ENCODE measurements at places on chromosomes 5 and 9.

- peak; percentile 70 for DNase-seq
These were observed 165.0 kb downstream of the FBXL17 start for GRCh38 chr5:108216890-108217289.

DNA sequence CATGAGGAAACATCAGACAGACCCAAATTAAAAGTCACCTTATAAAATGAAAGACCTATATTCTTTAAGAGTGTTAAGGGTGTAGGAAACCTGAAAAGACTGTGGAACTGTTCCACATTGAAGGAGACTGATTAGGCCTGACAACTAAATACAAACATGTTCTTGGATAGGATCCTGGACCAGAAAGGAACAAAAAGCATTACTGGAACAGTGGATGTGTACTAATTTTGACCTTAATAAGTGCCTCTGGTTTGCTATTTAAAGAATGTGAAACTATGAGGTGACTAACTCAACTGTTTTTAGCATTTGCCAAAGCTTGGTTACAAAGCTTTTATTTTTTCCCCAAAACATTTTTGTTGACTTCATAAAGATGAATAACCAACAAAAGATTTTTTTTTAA is 340.6 kb downstream of the CAAP1 start:
- DNase-seq, result no peak

DNA sequence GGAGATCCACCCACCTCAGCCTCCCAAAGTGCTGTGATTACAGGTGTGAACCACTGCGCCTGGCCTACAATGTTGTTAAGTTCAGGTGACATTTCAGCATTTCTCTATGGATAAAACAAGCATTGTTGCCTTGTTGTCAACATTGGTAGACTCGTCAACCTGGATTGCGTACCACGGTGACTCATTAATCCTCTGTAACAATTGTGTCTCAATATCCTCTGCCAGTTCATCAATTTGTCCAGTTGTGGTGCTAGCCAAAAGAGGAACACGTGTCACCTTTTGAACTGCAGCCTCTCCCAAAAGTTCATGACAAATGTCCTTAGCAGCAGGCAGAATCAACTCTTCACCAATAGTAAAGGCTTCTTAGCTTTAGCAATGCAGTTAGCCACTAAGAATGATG is 46.3 kb upstream of the LARP1 start:
- peak; percentile 47 for DNase-seq

DNA sequence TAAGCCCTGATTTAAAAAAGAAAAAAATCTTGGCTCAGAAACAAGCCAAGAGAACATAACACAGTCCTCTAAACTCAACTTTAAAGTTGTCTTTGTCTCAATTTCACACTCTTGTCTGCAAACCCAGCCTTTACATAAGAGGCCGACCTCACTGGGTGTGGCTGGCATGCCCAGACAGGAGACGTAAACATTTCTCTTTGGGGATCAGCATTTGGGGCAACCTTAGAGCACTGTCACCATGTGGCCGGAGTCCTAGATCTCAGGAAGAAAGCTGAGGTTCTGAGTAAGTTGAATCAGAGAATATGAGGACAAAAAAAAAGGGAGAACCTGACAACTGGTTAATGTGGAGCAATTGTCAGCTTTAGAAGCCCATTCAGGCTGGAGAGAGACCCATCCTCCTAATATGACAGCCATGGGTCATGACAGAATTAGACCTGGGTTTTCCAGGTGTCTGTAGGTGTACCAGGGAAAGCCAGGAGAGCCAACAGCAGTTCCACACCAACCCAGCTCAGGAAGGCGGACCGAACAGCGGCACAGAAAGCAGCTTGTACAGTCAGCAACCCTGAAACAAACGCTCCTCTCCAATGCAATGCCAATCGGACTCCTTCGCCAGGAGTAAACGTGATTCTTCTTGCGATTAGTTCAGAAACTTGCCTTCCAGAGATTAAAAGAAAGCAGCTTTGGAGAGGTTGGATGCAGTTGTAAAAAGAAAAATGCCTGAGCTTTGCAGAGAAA is 97.9 kb upstream of the MAP3K1 start:
- DNase-seq, result no peak

DNA sequence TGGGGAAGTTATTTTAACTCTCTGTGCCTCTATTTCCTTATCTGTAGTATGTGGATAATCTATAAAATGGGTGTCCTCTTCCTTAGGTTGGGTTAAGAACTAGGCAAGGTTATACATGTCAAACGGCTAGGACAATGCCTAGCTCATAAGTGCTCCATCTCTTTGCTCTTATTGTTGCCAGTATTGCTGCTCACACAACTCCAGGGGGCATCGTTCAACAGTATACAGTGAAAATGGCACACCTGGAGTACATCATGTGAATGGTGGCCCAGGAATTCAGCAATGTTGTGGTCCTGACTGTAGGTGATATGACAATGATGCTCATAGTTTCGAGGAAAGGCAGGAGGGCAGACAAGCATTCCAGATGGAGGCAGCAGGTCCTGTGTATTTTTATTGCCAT is 30.1 kb downstream of the SLIT3 start:
- no peak for DNase-seq

DNA sequence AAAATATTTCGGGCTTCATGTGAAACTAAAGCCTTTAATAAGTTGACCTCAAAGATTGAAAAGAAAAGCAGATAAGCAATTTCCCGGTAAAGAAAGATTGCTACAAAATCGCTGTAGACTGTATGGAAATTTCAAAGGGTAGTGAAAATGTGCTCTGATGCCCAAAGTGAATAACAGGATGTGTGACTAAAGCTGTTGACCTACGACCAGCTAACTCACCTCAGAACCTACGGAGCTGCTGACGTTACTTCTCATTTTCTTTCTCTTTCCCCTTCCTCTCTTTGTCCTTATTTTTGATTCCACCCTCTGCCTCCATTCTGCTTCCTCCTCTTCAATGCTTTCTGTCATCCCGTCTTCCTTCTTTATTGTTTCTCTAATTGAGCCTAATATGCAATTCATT is 103.2 kb downstream of the PDE4D start:
- peak; percentile 47 for DNase-seq

GRCh38 chr9:21931428-21931827 is 62.8 kb downstream of the CDKN2A start:
- no peak for DNase-seq

DNA sequence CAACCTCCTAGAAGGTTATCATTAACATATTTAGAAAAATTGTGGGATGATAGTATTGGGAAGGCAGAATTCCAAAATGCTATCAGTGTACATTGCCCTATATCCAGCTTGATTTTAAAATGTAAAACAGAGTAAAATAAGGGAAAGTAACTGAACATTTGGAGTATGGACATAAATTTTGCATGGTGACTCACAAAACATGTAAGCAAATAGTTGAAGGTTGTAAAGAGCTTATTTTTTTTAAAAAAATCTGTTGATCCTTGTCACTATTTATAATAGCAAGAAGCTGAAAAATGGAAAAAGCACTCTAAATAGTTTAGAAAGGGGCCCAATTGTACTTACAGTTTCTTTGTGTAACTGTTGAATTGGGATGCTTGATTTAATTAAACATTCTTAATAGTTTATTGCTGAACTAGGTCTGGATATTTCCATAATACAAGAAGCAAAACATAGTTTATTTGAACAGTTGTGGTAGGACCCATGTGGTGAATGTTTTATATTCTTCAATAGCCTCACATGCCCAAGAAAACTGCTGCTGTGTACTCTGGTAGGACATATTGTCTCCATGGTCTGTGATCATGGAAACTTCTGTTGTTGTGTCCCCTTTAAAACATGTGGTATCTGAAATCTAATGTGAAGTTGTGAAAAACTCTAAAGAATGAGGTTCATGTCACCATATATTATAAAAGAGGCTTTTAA is 82.4 kb downstream of the NNT start:
- no peak for DNase-seq

DNA sequence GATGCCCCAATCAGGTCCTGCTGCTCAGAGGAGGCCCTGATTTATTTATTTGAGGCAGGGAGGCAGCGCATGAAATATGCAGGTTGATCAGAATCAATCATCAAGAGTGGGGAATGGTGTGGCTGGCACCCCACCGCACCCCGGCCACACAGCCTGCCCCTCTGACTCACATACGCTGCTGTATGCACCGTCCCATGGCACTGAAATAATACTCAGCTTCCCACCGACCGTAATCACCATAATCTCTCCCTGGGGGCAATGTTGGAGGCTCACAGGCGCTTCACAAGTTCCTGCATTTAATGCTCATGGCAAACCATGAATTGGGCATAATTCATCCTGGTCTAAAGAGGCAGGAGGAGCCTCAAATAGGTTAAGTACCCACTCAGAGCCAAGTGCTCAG is 141.2 kb upstream of the TBC1D2 start:
- no peak for DNase-seq

- DNase-seq, result peak; percentile 58
These were observed 96.3 kb downstream of the CDH18 start for GRCh38 chr5:19891658-19892057.

DNA sequence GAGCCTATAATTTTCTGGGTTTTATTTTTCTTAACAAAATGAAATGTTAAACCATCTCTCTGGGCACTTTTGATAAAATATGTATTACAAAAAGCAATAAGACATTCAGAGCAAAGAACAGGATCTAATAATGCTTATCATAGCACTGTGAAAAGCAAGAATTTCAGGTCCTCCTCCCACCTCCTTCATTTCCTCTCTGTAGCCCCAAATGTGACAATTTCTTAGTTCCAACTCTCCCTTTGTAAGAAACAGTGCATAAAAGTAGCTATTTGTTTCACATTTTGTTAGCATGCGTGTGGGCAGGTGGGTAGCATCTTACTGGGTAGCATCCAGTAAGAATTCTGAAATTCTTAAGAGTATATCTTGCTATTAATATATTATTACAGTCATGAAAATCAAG is 130.9 kb upstream of the RASA1 start:
- no peak for DNase-seq

DNA sequence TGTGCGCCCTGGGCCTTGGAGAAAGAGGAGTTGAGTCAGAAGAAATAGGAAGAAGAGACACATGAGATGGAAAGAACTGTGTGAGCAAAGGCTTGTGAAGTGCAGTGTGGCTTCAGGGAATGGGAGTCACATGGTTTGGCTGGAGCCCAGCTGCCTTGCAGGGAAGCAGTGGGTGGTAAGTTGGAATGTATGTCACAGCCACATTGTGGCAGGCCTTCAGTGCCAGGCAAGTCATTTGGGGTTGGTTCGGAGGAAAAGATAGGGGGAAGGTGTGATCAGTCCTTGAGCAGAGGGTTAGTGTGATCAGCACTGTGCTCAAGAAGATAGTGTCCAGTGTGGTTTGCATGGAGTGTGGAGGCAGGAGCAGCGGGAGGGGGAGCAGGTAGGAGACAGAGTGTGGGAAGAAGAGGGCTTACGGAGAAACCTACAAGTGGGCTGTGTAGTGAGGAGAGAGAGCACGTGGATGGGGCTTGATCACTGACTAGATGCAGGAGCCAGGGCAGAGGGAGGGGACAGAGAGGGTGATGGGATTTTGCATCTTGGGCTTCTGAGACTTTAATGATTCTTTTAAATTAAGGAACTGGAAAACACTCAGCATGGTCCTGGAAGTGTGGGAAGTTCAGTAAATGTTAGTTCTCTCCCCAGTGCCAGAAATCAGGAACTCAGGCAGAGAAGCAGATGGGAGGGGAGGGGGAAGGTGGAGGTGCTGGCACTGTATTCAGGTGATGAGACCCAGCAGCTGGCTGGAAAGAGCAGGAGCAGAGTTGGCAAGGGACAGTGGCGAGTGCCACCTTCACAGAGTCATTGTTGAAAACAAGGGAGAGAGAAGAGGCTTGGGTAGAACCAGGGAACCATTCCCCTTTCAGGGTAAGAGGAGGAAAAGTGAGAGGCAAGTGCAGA is 46.6 kb downstream of the ARHGAP26 start:
- peak; percentile 20 for DNase-seq

GRCh38 chr5:135993335-135993879 is 35.4 kb upstream of the TGFBI start:
- DNase-seq, result peak; percentile 26

DNA sequence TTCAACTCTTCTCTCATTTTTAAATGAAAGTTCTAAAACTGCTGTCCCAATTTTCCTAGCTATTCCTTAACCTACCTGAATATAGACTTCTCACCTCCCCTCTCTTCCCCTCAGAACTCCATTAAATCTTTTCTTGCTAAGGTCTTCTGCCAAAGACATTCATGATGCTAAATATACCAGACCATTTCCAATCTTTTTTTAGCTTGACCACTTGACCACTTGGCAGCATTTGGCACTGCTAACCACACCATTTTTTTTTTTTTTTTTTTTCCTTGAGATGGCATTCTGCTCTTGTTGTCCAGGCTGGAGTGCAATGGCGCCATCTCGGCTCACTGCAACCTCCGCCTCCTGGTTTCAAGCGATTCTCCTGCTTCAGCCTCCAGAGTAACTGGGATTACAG is 3.6 kb upstream of the ZNF131 start:
- no peak for DNase-seq

DNA sequence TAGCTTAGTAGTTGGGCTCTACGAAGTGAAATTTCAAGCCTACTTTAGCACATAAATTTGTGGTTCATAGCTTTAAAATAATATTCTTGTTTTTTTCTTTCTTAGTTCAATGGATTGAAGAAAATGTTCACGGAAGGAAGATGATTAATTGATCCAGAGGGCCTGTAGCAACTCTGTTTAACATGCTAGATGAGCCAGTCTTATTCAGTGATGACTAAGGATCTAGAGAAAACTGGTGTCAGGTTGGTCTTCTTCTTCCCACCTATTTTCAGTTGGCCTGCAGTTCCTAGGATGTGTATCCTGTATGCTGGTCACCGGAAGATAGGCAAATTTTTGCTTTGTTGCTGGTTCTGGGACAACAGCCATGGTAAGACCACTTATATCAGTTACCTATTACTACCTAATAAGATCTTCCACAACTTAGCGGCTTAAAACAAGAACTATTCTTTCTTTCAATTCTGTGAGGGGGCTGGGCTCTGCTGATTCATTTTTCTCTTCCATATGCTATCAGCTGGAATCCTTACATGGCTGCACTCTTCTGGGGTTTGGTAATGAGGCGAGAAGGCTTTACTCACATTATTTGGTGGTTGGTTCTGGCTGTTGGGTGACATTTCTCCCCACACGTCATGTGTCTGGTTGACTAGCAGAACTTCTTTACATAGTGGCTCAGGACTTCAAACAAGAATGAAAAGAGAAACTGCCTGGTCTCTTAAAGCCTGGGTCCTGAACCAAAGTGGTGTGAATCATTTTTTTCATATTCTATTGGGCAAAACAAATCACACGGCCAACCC is 182.7 kb upstream of the ACTBL2 start:
- peak; percentile 2 for DNase-seq

DNA sequence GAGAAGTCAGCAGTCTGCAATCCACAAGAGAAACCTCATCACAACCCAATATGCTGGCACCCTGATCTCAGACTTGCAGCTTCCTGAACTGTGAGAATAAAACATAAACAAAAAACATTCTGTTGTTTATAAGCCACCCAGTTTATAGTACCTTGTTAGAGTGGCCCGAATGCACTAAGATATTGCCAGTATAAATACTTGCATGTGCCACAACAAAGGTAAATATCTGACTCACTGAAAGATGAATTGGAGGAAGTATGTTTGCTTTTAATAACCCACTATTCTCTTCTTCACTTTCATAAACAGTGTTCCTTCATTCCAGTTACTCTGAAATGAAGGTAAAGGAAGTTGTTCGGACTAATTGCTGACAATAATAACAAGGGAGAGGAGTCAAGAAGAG is 1163.4 kb upstream of the CDH6 start:
- peak; percentile 42 for DNase-seq
